ENCODE measurements at places on chromosomes 2 and 18.

DNA sequence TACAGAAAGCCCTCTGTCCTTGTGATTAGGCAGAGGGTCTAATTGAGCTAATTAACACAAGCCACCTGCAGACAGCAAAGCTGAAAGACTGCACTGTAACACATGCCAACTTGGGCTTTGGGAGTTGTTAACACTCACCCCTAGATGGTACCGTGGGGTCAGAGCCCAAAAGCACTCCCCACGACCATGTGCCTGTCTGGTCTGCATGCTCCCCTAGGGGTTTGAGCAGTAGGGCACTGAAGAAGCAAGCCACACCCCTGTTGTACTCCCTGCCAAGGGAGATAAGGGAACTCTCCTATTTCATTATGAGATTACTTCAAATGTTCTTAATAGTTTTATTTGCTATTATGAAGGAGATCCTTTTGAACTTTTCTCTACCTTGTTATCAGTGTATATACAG lies 560.1 kb upstream of the FSHR start:
- DNase-seq: no peak

DNA sequence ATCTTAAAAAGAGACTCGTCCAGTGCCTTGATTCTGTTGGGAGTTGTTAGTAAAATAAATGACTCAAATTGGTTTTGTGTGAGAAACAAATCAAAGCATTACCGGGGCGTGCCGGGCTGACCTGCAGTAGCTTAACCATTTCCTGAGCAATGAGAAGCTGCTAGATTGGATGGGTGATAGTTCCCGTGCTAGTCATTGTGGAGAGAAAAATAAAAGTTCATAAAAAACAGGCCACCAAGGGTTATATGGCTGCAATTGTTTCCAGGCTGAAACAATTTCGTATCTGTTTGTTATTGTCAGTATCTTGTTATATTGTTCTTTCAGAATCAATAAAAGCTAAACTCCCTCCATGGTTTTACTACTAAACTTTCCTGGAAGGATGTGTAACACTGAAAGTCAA lies 314.4 kb downstream of the MTX2 start:
- DNase-seq: no peak

GRCh38 chr2:69306822-69307578 lies 80.0 kb downstream of the GFPT1 start:
- DNase-seq: peak; percentile 48

DNA sequence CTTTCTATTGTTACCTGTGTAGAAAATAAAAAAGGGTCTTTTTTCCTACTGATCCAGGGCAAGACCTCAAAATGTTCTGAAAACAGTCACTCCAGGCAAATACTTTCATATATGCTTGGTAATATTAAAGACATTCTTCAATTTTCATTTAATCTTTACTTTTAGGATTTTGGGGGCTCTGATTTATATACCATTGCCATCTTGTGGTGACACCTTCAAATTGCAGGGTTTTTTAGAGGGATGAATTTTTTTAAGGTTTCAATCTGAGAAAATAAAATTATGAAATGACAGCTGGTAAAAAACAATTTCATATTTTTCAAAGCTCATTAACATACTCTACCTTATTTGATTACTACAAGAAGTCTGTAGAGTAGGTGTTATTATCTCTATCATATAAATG lies 26.8 kb downstream of the MAPK4 start:
- DNase-seq: no peak

DNA sequence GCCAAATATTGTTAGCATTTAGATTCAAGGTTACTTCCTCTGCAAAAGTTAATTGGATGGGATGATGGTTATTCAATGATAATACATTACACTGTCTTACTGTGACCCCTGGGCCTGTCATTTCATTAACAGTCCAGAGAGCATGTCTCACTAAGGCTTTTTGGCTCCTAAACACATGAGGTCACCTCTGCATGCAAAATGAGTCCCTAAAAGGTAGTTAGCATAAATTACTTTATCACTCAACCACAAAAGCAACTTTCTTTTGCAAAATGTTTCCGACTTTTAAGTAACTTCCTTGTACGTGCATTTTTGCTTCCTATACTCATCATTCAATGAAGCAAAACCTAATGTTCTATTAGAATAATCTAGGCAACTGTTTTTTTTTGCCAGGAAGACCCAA lies 16.8 kb upstream of the AGFG1 start:
- DNase-seq: no peak

DNA sequence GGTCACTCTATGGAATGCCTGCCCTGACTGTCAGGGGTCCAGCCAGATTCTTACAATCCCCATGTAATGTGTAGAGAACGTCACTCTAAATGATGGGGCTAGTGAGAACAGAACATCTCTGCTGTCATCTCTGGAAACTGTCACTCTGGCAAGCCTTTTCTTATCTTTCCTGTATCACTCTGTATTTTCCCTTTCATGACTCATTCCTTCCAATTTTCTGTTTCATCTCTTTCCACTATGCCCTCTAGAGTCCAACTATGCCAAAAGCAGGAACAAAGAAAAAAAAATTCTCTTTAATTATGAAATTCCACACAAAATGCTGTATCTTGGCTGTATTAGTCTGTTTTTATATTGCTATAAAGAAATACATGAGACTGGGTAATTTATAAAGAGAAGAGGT lies 608.8 kb downstream of the ADCYAP1 start:
- no peak for DNase-seq

GRCh38 chr2:229173825-229174359 lies 97.2 kb downstream of the PID1 start:
- no peak for DNase-seq

DNA sequence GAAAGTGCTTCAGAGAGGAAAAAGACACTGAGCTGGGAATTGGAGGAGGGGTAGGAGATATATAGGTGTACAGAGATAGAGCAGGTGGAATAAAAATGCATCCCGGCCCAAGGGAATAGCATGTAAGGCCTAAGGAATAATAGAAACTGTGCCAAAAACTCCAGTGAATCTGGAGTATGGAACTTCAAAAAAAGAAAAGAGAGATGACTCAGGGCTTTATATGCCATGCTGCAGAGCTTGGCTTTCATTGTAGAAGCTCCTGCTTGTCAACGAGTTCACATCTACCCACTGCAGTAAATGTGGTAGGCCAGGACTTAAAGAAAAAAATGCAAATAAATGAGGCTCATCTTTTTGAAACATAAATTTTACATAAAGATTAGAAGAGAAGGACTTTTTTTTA lies 131.8 kb downstream of the MREG start:
- no peak for DNase-seq

GRCh38 chr2:66014450-66014849 lies 420.5 kb upstream of the MEIS1 start:
- DNase-seq: no peak

DNA sequence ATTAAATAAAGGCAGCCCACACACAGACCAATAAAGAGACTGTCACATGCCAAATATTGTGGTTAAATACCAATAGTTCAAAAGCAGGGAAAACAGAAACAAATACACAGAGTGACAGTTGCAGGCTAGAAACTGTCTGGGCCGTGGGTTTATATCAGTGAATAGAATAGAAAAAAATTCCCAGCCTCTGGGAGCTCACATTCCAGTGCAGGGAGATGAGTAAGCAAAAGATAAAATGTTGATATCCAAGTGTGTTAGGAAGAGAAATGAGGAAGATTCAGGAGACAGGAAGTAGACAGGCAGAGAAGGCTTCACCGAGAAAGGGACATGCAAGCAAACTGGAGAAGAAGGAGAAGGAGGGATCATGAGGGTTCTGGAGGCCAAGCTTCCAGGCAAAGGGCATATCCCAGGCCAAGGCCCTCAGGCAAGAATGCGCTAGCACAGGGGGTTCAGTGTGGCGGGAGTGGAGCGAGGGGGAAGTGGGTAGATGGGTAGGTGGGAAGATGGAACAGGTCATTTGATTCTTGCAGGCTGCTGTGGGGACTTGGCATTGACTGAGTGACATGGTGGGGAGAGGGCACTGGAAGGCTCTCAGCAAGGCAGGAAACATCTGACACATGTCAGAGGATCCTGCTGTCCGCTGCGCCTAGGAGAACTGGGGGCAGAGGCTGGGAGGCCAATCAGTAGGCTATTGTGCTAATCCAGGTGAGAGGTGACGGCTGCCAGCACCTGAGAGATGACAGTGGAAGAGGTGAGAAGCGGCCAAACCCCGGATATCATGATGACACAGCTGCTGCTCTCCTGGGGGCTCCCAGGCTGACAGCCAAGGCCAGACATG lies 89.2 kb downstream of the ZBTB7C start:
- no peak for DNase-seq

- peak; percentile 78 for DNase-seq
Observed at GRCh38 chr2:209977386-209978239, 24.8 kb upstream of the RPE start.

DNA sequence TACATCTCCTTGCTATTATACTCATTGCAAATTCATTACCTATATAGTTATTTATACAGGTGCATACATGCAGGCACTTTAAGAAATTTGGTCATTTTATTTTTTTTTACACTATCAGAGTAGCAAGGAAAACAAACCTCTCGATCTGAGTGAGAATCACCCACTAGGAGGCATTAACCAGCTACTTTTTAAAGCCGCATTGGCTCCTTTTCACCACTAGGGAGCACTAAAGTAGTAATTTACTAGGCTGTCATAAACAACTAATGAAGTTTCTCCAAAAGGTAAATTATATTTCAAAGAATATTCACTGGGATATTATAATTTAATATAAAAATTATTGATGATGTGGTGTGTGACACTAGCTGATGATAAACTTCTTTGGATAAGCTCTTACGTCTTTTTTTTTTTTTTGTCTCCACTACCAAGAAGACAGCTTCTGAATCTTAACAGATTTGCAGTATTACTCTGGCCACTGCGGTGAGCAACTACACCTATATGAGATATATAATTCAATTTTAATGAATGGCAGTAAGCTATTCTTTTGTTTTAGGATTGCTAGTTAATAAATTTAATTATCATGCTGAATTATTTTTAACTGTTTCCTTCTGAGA lies 101.9 kb downstream of the NOL4 start:
- peak; percentile 73 for DNase-seq

- DNase-seq: no peak
Observed at GRCh38 chr2:33178209-33178608, 231.5 kb downstream of the LTBP1 start.

GRCh38 chr2:88099798-88100488 lies 27.9 kb downstream of the FABP1 start:
- no peak for DNase-seq

- DNase-seq: peak; percentile 68
Observed at GRCh38 chr2:25078170-25079049, 36.5 kb downstream of the EFR3B start.

GRCh38 chr2:1664076-1664605 lies 80.2 kb downstream of the PXDN start:
- no peak for DNase-seq

- DNase-seq: no peak
Observed at GRCh38 chr2:219438453-219438852, 3.8 kb downstream of the SPEG start.

GRCh38 chr18:75879196-75879595 lies 451.7 kb upstream of the SMIM21 start:
- DNase-seq: no peak

- DNase-seq: no peak
Observed at GRCh38 chr18:6607343-6607742, 122.2 kb upstream of the ARHGAP28 start.

GRCh38 chr2:16023506-16024360 lies 83.4 kb downstream of the MYCN start:
- no peak for DNase-seq

- no peak for DNase-seq
Observed at GRCh38 chr2:53417385-53417784, 350.2 kb upstream of the CHAC2 start.

DNA sequence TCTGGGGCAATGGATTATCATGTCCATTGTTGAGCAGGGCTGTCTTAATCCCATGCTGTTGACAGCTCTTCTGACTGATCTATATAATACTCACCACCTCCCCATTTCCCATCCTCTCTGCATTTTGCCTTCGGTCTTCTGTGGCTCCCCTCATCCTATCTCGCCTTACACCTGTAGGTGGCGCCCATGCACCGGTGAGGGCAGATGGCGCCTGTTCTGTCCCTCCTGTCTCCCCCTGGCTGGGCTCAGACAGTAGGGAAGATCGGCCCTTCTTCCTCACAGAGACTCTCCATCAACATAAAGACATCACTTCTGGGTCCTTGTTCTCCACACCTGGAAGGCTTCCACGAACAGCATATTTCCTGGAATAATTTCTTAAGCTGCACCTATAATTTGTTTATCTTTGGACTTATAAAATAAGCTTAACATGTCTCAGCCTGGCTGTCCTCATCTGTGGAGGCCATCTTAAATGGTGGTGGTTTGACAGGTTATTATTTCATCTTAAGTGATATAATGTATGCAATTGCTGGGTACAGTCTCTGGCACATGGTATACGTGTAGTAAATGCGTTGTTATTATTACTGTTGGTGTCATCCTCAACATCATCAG lies 10.9 kb upstream of the CDH20 start:
- peak; percentile 89 for DNase-seq

- no peak for DNase-seq
Observed at GRCh38 chr2:111028720-111029119, 92.0 kb upstream of the BCL2L11 start.

- no peak for DNase-seq
Observed at GRCh38 chr2:78682781-78683180, 342.7 kb upstream of the REG3G start.

GRCh38 chr2:212537726-212538304 lies 787 bp downstream of the ERBB4 start:
- DNase-seq: no peak

DNA sequence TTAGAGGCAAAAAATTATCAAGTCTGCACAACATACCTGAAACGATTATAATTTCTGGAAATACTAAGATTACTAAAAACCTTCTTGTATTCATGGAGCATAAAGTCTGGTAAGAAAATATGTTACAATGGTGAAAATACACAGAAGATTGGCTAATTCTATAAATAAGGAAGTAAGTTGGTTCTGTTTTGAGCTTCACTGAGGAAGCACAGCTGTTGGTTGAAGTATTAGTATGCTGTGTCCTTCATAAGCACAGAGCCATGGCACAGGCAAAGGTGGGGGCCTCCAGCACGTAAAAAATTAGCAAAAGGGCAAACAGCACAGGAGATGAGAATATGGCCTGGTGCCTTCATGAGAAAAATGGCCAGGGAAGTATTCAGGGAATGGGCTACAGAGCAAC lies 40.4 kb upstream of the ANKRD62 start:
- no peak for DNase-seq

DNA sequence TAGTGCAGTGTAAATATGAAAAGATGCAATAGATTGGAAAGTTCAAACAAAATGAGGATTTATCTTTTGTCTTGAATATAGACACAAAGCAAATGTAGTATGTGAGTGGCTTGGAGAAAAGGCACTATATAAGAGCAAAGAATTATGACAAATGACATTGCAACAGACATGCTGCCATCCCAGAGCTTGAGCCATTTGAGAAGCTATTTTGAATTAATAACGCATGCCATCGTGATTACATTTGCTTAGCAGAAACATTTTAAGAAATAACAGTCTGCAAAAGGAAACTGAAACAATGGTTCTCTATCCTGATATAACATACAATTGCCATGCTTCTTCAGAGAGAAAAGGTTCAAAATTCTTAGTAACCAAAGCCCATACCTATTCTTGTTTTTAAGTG lies 677.1 kb downstream of the ZEB2 start:
- DNase-seq: no peak
